ENCODE measurements at places on chromosomes 11 and 22. TPM values are rescaled to one million over a fixed set of nuclear protein-coding genes. Genes with fewer than 3 reads are reported as not detected.

The ALG8 gene
- 62.8 TPM for total RNA-seq

The SCGB1A1 gene
- total RNA-seq = 0.45 TPM

The ANO9 gene
- total RNA-seq = 1.8 TPM

The ZNF195 gene
- 17.9 TPM for total RNA-seq

The VPREB1 gene
- not detected for total RNA-seq

The ANKK1 gene
- total RNA-seq = not detected

The SHANK2 gene
- total RNA-seq = 8.0 TPM

The MYO18B gene
- 0.04 TPM for total RNA-seq

The SEPTIN5 gene
- total RNA-seq = 10.4 TPM

The KRTAP5-1 gene
- total RNA-seq = not detected

The VSTM5 gene
- total RNA-seq = not detected
